ENCODE measurements at places on chromosomes 16 and 17.

GRCh38 chr17:50163843-50164696 lies 1.7 kb upstream of the SGCA start:
- no peaks in the 10 kb centered on the region for H3K4me1 ChIP-seq
- H3K27me3 ChIP-seq = no peaks in the 10 kb centered on the region
- no peak for ATAC-seq
- H3K27ac ChIP-seq = no peak overlapping the region
- no peak overlapping the region for H3K4me3 ChIP-seq
- no peaks in the 10 kb centered on the region for H3K36me3 ChIP-seq

- no peak for ATAC-seq
- no peaks in the 10 kb centered on the region for H3K27me3 ChIP-seq
- no peak overlapping the region for H3K4me3 ChIP-seq
- H3K36me3 ChIP-seq = no peaks in the 10 kb centered on the region
- peak overlapping the region; percentile 95 for H3K27ac ChIP-seq
These were observed 2.0 kb upstream of the SPAG7 start for GRCh38 chr17:4969551-4970173.

DNA sequence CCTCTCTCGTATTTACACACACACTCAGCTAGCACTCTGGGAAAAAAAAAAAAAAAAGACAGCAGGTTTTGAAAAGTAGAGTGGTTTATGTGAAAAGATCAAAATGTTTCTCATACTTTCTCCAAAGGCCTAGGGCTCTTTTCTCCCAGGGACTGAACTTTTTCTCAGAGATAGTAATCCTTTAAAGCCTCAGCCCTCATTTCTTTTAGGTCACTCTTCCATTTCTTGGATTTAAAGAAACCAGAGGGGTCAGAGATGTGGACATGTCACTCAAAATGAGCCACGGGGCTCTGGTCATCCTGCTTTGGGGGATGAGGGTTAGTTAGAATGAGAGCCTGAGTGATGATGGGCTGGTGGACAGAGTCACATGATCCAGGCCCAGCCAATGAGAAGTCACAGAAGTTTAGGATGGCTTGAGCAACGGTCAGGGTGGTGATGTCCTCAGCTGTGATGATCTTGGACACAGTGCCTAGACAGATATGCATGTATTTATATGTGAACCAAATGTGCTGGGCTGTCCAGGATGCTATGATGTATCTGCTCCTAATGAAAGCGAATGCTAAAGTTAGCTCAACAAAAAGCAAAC lies 33.7 kb upstream of the AXIN2 start:
- ATAC-seq = no peak
- no peaks in the 10 kb centered on the region for H3K4me1 ChIP-seq
- no peaks in the 10 kb centered on the region for H3K36me3 ChIP-seq
- peak overlapping the region; percentile 38 for H3K27ac ChIP-seq
- H3K4me3 ChIP-seq = no peak overlapping the region

DNA sequence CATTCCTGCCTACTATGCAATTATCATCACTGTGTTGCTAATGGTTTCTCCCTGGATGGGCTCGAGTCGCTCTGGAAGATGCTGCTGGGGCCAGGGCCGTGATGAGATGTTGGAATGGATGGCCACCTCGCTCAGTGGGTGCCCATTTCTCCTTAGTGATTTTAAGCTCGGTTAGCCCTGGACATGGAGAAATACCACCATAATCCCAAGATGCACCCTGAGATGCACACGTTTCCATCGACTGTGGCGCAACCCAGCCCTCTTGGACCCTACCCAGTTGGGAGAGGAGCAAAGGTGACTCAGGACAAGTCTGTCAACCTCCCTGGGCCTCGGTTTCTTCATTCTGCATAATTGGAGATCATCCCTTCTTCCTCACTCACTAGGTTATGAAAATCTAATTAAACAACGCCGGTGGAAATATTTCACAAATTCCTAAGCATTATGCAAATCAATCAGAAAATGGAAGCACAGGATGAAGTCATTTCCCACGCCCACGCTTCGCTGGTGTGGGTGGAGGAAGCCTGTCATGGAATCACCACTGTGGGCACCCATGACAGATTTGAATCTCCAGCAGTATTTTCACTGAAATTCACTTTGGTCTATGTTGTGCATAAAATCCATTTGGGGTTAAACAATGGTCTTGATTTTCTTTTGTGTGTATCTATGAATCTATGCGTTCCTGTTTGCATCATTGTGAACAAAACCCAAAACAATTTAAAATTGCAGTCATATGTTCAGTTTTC lies 195.2 kb downstream of the AXIN2 start:
- H3K4me3 ChIP-seq = no peak overlapping the region
- no peak for ATAC-seq
- H3K36me3 ChIP-seq = no peaks in the 10 kb centered on the region

GRCh38 chr17:17352836-17353624 lies 49.9 kb downstream of the NT5M start:
- no peak overlapping the region for H3K27ac ChIP-seq
- ATAC-seq = no peak
- no peak overlapping the region for H3K4me3 ChIP-seq
- H3K4me1 ChIP-seq = peaks cover 14% of the 10 kb centered on the region
- peaks cover 46% of the 10 kb centered on the region for H3K27me3 ChIP-seq

- H3K36me3 ChIP-seq = no peaks in the 10 kb centered on the region
- H3K4me1 ChIP-seq = no peaks in the 10 kb centered on the region
- no peak overlapping the region for H3K27ac ChIP-seq
- ATAC-seq = no peak
- no peaks in the 10 kb centered on the region for H3K27me3 ChIP-seq
These were observed 162.5 kb downstream of the MAF start for GRCh38 chr16:79437764-79438751.

DNA sequence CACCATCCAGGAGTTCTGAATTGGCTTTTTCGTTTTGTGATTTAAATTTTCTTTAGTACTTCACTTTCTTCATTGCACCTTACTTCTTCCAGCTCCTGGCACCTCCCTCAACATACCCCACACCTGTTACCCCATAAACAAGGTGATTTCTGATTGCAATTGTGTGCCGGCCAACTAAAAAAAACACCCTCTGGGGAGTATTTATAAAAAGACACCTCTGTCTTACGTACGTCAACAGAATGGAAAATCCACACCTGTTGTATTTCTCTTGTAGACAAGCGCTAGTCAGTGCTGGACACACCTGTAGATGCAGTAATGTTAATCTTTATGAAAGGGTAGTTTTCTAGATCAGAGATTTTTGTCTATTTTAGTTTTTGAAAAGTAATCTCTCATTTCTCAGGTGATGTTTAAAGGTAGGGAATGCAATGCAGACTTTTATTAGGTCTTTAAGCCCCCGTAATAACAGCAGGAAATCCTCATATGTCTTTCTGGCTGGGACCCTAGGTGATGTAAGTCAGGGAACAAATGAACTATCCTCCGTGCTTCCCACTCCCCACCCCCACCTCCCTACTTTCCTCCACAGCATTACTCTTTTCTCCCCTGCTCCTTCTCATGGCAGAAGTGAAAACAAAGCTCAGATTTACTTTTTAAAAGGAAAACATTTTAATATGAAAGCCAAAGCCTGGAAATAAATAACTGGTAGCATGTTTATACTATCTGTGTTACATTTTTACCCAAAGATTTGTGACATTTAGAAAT lies 4.2 kb downstream of the MSI2 start:
- peaks cover 32% of the 10 kb centered on the region for H3K36me3 ChIP-seq
- H3K27me3 ChIP-seq = no peaks in the 10 kb centered on the region
- peaks cover 3% of the 10 kb centered on the region for H3K4me1 ChIP-seq

- H3K4me1 ChIP-seq = no peaks in the 10 kb centered on the region
- H3K4me3 ChIP-seq = no peak overlapping the region
- ATAC-seq = no peak
These were observed 13.5 kb downstream of the PSMD7 start for GRCh38 chr16:74309789-74310781.

DNA sequence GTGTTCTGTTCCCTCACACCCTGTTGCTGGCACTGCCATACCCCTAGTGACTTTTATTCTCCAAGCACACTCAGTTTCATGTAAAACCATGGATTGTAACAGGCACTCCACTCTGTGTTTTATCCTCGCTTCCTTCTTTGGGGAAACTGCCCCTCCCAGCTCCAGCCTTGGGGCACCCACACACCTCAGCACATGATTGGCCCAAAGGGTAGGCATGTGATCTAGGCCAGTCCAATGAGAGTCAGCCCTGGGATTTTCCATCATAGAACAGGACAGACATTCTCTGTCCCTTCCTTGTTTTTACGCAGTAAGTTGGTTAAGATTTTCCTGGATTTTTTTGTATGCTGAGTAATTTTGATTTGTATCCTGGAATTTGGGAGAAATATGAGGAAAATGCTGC lies 115.4 kb downstream of the C16orf95 start:
- H3K27ac ChIP-seq = peak overlapping the region; percentile 39
- H3K36me3 ChIP-seq = no peaks in the 10 kb centered on the region
- H3K4me3 ChIP-seq = no peak overlapping the region
- H3K27me3 ChIP-seq = peaks cover 36% of the 10 kb centered on the region
- H3K4me1 ChIP-seq = peaks cover 6% of the 10 kb centered on the region

DNA sequence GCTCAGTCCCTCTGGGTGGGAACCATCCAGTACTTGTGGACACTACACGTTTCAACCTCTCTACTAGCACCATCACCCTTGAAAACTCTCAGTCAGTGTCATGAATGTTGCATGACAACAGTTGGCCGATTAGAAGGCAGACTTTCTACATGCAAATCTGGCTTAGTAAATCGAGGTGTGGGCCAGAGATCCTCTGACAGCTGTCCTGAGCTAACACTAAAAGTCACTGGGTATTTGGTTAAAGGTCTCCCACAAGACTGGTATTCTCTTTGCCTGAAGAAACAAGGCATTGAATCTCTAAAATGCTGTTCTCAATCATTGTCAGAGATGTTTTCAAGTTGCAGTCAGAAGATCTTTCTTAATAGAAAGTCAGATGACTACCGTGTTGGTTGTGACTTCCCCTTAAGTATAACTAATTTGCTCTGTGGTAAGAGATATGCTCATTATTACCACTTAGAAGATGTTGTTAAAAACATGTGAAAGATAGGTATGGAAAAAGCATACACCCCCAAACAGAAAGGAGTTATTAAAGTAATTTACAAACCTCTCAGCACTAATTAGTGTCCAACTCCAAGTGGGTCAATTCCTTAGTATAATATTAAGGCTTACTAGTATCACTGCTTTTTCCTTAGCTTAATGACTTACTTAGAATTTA lies 62.3 kb downstream of the WNT3 start:
- H3K27me3 ChIP-seq = no peaks in the 10 kb centered on the region
- H3K4me3 ChIP-seq = no peak overlapping the region
- no peak for ATAC-seq
- no peaks in the 10 kb centered on the region for H3K4me1 ChIP-seq

- no peaks in the 10 kb centered on the region for H3K36me3 ChIP-seq
- no peak for ATAC-seq
- no peak overlapping the region for H3K4me3 ChIP-seq
- no peaks in the 10 kb centered on the region for H3K27me3 ChIP-seq
These were observed 25.0 kb downstream of the MPRIP start for GRCh38 chr17:17067257-17067656.

DNA sequence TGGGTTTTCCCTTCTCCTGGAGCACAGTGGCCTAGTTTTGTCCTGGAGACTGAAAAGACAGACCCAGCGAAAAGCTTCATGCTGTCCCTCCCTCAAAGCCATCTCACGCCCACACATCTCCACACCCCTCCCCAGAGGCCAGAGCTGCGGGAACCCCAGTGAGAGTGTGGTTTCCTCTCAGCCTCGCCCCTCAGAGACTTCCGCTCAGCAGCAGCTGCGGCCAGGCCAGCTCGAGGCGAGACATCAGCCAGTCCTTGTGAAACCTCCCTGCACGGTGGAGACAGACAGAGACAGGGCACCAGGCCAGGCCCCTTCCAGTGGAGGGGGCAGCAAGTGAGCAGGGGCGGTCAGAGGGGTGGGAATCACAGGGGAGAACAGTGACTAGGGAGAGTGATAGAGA lies 77.0 kb upstream of the TNRC6C start:
- H3K36me3 ChIP-seq = no peaks in the 10 kb centered on the region
- no peaks in the 10 kb centered on the region for H3K27me3 ChIP-seq
- ATAC-seq = peak; percentile 89
- peaks cover 27% of the 10 kb centered on the region for H3K4me1 ChIP-seq
- H3K4me3 ChIP-seq = no peak overlapping the region

DNA sequence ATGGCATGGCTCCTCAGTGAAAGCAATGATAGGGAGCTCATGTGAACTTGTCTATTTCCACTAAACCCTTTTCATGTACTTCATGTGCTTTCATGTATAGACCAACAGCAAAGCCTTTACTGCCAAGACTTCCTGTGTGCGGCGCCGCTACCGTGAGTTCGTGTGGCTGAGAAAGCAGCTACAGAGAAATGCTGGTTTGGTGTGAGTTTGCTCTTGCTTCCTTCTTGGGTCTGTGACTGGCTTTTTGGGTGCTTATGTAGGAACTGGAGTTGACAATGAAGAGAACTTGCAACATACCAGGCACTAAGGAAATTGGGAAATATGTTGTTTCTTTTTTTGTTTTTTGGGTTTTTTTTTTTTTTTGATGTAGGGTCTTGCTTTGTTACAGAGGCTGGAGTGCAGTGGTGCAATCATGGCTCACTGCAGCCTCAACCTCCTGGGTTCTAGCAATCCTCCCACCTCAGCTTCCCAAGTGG lies 5.7 kb downstream of the SNX11 start:
- ATAC-seq = no peak
- no peaks in the 10 kb centered on the region for H3K27me3 ChIP-seq
- H3K27ac ChIP-seq = no peak overlapping the region
- no peak overlapping the region for H3K4me3 ChIP-seq
- no peaks in the 10 kb centered on the region for H3K4me1 ChIP-seq

- H3K27me3 ChIP-seq = peaks cover 3% of the 10 kb centered on the region
- peak overlapping the region; percentile 94 for H3K27ac ChIP-seq
- ATAC-seq = no peak
- no peak overlapping the region for H3K4me3 ChIP-seq
- H3K4me1 ChIP-seq = peaks cover 24% of the 10 kb centered on the region
These were observed 1.7 kb upstream of the RRAD start for GRCh38 chr16:66926961-66927436.

GRCh38 chr17:67575325-67575724 lies 142.4 kb upstream of the NOL11 start:
- no peak for ATAC-seq
- H3K4me1 ChIP-seq = no peaks in the 10 kb centered on the region
- no peaks in the 10 kb centered on the region for H3K27me3 ChIP-seq
- H3K36me3 ChIP-seq = peaks cover 19% of the 10 kb centered on the region
- H3K4me3 ChIP-seq = no peak overlapping the region

DNA sequence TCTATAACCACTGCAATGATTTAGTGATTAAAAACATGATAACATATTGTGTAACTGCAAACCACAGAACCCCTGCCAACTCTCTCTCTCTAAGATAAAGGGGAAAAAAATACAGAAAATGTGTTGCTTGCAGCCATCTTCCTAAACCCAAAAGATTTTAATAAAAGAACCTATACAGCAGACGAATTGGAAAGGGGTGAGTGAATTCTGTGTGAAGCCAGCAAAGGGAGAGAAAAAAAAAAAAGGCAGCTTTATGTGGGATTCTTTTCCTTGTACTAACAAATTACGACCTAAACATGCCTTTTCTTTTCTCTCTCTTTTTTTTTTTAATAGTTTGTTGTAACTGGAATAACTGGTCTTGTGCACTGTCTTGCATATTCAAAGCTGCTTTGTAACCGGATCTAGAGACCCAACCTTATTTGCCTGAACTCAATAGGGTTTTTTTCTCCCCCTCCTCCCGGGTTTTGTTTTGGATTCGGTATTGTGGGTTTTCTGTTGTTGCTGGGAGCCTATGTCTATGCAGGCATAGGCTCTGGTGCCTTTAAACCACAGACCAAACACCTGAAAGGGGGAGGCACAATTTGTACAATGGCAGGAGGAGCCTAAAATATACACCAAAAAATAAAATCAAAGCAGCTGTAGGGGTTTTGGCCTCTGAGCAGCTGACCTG lies 7.0 kb upstream of the ZFHX3 start:
- peak overlapping the region; percentile 97 for H3K27ac ChIP-seq
- H3K4me3 ChIP-seq = peak overlapping the region; percentile 91
- H3K36me3 ChIP-seq = no peaks in the 10 kb centered on the region

GRCh38 chr17:17351356-17351891 lies 48.3 kb downstream of the NT5M start:
- no peak for ATAC-seq
- no peaks in the 10 kb centered on the region for H3K36me3 ChIP-seq
- H3K4me1 ChIP-seq = no peaks in the 10 kb centered on the region
- H3K4me3 ChIP-seq = no peak overlapping the region

All from gastroesophageal sphincter (tissue), 4 donors.